ENCODE measurements at places on chromosomes 7 and 10.

DNA sequence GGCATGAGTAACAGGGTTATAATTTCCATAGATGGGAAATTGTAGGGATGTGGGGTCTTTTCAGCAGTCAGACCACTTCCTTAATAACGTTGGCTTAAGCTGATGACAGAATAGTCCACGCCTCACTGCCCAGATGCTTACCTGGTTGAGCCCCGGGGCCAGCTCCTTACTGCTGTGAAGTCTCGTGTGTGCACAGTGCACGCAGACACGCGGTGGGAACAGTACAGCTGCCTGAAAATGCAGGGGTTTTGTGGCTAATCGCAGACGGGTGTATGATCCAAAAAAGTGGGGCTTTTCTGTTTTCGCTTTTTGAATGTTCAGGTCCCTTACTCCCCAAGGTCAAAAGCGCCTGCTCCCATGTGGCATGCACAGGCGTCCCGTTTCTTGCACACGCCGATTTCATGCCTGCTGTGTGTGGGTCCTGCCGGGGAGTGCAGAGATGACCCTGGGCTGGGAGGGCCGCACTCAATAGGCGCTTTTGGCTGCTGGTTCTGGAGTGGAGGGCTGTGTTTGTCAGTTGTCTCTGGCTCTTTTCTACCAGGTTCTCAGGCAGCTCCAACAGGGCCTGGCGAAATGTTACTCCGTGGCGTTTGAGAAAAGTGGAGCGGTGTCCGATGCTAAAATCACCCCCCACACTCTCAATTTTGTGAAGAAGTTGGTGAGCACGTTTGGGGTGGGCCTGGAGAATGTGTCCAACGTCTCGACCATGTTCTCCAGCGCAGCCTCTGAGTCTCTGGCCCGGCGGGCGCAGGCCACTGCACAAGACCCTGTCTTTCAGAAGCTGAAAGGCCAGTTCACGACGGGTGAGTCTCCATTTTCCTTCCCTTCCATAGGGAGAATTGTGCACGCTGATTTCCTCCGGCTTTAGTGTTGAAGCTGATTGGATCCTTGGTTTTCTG, 116.0 kb downstream of the TRRAP start:
- DNase-seq = no peak

GRCh38 chr10:68647672-68648341, 73.2 kb upstream of the CCAR1 start:
- DNase-seq = peak; percentile 88

- DNase-seq = no peak
Measured at GRCh38 chr10:60417901-60418300, 28.2 kb upstream of the ANK3 start.

DNA sequence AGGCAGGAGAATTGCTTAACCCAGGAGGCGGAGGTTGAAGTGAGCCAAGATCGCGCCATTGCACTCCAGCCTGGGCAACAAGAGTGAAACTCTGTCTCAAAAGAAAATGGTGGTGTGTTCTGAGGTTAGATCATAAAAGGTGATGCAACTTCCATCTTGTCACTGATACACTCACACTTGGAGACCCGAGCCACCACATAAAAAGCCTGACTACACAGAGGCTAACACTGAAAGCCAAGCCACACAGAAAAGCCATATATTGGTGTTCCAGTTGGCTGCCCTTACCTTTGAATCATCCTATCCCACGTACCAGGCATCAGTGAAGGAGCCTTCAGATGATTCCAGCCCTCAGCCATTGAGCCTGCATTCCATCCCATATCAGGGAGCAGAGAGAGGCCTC, 4.0 kb downstream of the MORN4 start:
- no peak for DNase-seq

DNA sequence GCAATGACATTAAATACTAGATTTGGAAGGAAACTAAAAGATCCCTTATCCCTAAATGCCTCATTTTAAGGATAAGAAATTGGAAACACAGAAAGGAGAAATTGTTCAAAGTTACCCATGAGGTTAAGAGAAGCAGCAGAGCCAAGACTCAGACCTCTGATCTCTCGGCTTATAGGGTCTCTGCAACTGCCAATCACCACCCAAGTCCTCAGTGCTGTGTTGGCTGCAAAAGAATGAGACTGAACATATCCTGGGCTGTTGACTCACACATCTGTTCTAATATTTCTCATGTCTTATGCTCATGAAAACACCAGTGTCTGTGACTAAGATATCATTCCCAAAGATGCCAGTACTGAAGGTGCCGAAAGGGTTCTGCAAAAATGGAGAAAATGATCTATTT, 153.3 kb downstream of the XPNPEP1 start:
- no peak for DNase-seq

DNA sequence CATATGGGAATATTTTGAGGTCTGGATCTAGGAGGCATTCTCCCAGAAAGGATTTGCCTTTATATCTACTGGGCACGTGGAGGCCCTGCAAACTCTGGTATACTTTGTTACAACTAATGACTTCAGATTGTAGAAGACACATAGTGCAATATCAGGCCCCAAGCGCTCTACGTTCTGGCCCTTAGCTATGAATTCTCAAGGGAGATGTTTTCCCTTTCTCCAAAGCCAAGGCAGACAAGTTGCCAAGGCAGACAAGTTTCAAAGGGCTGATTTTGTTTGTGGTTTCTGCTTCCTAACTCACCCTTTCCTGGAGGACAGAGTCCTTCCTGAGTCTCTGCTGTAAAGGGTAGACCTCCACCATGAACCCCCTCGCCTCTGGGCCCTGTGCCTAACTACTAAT, 99.4 kb upstream of the CTTNBP2 start:
- DNase-seq = no peak

- no peak for DNase-seq
Measured at GRCh38 chr10:103590744-103591291, 97.3 kb downstream of the NEURL1 start.

- DNase-seq = peak; percentile 7
Measured at GRCh38 chr7:133265821-133266220, 12.9 kb downstream of the EXOC4 start.

DNA sequence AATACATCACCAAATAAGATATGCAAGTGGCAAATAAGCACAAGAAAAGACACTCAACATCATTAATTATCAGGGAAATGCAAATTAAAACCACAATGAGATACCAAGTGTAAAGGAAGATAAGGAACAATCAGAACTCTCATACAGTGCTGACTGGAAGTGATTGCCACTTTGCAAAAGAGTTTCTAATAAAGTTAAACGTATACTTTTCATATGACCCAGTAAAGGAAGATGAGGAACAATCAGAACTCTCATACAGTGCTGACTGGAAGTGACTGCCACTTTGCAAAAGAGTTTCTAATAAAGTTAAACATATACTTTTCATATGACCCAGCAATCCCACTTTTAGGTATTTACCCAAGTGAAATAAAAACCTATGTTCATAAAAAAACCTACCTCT, 12.2 kb upstream of the JMJD1C start:
- no peak for DNase-seq

DNA sequence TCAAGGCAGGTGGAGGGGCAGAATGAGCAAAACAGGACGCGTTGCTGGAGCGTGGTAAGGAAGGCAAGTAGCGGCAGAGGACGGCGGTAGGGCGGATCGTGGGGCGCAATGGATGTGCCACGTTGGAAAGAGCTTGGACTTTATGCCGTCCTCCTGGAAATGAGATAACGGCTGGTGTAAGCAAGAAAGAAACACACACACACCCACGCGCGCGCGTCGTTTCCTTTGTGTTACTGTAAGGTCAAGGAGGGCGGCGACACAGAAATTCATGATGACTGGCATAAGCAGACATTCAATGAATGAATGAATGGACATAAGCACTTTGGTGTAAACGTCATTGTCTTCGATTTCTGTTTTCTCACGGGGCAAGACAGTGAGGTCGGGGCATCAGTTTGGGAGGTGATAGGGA, 683 bp upstream of the ENTPD7 start:
- peak; percentile 27 for DNase-seq

- DNase-seq = peak; percentile 74
Measured at GRCh38 chr10:117542706-117543224, at the start of gene EMX2. TSS of gene EMX2 (plus strand) at chr10:117542746. CDS start at chr10:117543268, 522 bp downstream.

GRCh38 chr7:96837593-96837992, 127.9 kb upstream of the SEM1 start:
- no peak for DNase-seq

- no peak for DNase-seq
Measured at GRCh38 chr7:135712796-135713195, 15.2 kb downstream of the SLC13A4 start.

- DNase-seq = no peak
Measured at GRCh38 chr7:21934808-21935207, 10.9 kb downstream of the CDCA7L start.

GRCh38 chr10:127919418-127920271, 12.7 kb downstream of the PTPRE start:
- DNase-seq = peak; percentile 2

GRCh38 chr10:23069019-23069815, 26.2 kb upstream of the MSRB2 start:
- no peak for DNase-seq

GRCh38 chr10:70537398-70538194, 59.0 kb downstream of the PALD1 start:
- DNase-seq = no peak

GRCh38 chr7:15016315-15016667, 113.7 kb upstream of the DGKB start:
- DNase-seq = no peak

DNA sequence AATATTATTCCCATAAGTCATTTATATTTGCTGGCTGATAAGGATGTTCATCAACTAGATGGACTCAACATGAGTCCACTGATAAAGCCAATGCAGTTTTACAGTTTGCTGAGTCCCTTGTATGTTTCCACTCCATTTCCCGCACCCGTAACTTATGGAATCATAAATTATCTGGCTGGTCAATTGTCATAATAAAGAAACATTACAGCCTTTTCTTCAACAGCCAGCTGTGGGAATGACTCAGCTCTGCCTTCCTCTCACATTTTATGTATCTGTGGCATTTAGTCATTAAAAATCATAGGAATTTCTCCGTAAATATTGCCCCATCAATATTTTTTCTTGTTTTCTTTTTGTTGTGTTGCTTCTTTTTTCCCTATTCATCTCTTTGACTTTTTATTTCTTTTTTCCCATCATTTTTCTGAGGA, 22.3 kb upstream of the TMEM26 start:
- DNase-seq = peak; percentile 58

DNA sequence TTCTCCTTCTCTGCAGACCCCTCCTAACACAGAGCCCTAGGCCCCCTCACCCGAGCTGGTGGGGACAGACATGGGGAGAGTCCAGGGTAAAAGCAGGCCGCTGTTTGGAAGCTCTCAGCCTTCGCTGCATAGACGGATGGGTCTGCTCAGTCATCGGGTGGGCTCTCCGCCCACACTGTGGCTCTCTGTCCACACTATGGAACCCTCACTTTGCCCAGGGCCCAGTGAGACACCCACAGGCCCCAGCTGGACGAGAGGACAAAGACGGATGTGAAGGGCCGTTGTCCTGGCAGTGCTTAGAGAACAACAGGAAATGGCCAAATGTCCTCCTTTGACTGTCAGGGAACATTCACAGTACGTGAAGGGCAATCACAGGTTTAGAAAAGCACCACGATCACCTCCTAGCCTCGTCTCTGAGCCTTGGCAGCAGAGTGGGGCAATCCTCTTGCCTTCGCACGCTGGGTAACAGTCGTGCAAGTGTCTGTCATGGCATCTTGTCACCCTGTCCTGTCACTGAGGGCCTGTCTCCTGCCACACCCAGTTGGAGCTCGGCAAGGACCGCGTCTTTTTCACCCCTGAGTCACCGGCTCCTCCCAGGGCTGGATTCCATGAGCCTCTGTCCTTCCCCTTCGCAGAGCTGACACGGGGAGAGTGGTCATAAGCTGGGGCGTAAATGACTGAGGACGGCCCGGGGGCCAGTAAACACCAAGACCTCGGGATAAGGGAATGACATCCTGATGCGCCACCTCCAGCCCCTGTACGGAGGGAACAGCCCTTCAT, 80.6 kb downstream of the PRKAG2 start:
- DNase-seq = peak; percentile 16

Data from fibroblast of skin of right biceps (primary cell).